ENCODE measurements at places on chromosomes 2 and 18.

GRCh38 chr18:55539240-55539639 lies 48.8 kb downstream of the TCF4 start:
- no peak for DNase-seq

GRCh38 chr18:63237881-63238692 lies 81.5 kb downstream of the BCL2 start:
- DNase-seq, result no peak

DNA sequence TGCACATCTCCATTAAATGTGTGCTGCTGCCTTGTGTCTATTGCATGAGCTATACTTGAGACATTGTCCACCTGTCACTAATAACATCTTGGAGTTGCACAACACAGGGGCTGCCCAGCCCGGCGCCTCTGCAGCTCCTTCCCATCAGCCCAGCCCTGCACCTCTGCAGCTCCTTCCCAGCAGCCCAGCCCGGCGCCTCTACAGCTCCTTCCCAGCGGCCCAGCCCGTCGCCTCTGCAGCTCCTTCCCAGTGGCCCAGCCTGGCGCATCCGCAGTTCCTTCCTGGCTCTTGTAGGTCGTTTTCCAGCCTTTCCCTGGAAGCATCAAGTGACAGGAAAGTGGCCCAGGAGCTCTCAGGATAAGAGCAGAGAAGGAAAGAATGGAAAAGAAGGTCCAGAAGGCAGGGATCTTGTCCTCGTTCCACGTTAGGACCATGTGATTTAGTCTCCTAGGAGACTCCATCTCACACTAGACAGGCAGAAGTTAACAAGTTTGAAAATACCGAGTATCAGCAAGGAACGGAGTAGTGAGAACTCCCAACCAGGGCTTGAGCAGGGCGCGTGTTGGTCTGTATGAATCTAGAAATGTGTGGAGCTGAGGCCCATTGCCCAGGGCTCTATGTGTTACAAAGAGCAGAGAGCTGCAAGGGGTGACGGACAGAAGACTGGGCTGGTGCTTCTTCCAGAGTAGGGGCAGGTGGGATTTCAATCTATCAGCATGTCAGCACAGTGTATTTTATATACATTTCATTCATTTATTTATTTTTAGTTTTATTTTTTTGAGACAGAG lies 115.7 kb upstream of the TPO start:
- DNase-seq, result no peak

- DNase-seq, result no peak
These were observed 10.7 kb downstream of the COL6A3 start for GRCh38 chr2:237403024-237403882.

- DNase-seq, result no peak
These were observed 141.0 kb upstream of the BCL2L11 start for GRCh38 chr2:110979471-110980338.

GRCh38 chr2:231330311-231330710 lies 65.2 kb upstream of the B3GNT7 start:
- DNase-seq, result no peak

GRCh38 chr2:121771976-121772742 lies 16.7 kb downstream of the TSN start:
- no peak for DNase-seq

- no peak for DNase-seq
These were observed 104.9 kb downstream of the CERS6 start for GRCh38 chr2:168560817-168561499.

DNA sequence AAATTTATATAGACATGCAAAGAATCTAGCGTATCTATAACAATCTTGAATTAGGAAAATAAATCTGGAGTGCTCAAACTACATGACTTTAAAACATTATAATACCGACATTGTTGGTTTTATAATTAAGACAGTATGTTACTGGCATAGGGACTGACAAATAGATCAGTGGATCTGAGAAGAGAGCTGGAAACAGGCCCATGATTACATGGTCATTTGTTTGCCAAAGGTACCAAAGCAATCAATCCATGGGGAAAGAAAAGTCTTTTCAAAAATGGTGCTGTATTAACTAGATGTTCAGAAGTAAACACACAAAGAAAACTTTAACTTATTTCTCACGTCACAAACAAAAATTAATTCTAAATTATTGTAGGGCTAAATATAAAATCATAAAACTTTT lies 124.2 kb downstream of the BCL2L11 start:
- DNase-seq, result no peak

DNA sequence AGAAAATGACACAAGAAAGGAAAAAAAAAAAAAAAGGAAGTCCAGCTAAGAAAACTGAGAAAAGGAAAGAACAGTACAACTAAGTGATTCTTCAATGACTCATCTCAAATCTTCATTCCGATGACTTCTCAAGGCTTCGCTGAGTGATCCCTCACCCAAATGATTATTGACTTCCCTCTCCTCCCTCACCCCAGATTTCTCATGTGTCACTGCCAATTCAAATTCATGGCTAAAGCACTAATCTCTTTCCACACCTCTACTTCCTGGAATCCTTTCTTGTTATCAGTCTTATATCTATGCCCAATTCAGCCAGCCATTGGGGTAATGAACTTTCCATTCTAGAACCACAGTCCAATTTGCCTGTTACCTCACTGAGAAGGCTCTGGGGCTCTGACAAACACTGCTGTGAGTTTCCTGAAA lies 7.2 kb upstream of the ABCB11 start:
- no peak for DNase-seq

GRCh38 chr2:878245-878930 lies 72.3 kb upstream of the SNTG2 start:
- no peak for DNase-seq

DNA sequence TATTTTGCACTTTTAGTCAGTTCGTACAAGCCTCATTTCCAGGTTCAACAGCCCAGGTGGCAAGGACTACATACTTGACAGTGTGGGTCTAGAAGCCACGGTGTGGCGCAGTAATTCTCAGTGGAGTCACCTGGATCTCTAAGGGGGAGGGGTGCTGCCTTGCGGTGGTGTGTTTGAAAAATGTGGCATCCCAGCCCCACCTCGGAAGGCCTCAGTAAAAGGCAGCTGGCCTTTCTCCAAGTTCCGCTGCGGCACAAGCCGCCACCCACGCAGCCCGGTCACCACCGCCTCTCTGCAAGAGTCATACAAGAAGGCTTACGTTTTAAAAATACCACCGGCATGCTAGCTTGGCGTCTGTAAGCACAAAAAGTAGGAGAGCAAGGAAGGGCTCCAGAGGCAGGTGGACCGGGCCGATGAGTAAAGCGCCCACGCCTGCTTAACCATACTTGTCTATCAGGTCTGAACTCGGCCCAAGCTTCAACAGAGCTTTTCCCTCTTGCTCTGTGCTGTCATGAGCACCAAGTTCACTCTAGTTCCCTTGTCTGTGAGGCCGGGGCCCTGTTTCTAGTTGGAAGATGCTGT lies 49.5 kb downstream of the SPRED2 start:
- DNase-seq, result peak; percentile 61

DNA sequence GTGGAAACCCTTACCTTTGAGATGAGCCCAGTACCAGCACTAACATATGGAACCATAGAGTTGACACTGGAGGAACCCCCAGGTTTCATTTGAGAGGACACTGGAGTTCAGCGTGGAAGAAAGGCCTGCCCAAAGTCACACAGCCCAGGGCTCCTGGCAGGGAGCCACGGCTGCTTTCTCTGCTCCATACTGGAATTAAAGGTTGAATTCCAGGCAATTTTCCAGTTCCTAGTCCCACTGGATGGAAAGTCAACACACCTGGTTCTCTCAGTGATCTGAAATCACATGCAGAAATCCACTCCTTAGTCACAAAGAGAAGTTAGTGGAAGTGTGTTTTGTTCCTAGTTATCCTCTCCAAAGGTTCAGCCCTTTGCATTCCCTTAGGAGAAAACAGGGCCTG lies 336.1 kb upstream of the SKOR2 start:
- DNase-seq, result no peak

DNA sequence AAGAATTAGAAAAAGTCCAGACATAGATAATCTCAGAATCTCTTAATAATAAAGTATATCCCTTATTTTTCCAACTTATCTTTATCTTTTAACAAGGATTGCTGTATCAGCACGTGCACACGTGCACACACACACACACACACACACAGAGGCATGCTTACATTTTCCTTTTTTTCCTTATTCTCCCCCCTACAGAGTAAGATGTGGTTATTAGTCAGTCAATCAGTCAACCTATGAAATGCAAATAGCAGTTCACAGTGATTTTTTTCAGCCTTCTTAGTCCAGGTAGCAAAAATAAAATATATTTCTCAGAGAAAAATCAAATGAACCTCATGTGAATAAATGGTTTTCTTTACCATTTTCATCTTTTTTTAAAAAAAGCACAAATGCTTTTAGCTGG lies 506.2 kb upstream of the SLC39A10 start:
- DNase-seq, result no peak

GRCh38 chr2:157625296-157625695 lies 3.4 kb downstream of the ACVR1C start:
- no peak for DNase-seq

DNA sequence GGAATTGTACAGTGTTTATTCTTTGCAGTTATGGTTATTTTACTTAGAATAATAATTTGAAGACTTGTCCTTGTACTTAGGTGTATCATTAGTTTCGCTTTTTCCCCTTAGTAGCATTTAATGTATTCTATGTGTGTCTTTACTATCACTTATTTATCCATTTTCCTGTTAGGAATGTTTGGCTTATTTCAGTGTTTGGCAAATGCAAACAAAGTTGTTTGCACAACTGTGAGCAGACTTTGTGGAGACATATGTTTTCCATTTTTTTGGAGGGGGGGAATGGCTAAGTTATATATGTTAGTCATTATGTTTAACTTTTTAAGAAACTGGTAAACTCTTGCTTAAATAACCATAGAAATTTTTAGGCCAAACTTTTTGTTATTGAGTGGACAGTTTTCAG lies 447.7 kb downstream of the SOX11 start:
- no peak for DNase-seq

GRCh38 chr2:241123816-241124536 lies 21.9 kb upstream of the MTERF4 start:
- no peak for DNase-seq

DNA sequence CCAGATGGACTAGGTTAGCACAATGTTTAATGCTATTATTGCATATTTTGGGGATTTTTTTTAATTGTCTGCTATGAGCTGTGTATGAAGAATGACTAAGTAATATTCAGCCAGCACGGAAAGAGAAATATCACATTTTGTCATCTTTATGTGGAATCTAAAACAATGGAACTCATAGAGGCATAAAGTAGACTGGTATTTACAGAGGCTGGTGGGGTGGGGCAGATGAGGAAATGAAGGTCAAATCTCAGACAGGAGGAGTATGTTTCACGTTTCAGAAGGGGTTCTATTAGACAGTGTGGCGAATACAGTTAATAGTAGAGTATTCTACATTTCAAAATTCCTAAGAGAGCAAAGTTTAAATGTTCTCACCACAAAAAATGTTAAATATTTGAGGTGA lies 4.7 kb downstream of the CDH19 start:
- DNase-seq, result no peak

DNA sequence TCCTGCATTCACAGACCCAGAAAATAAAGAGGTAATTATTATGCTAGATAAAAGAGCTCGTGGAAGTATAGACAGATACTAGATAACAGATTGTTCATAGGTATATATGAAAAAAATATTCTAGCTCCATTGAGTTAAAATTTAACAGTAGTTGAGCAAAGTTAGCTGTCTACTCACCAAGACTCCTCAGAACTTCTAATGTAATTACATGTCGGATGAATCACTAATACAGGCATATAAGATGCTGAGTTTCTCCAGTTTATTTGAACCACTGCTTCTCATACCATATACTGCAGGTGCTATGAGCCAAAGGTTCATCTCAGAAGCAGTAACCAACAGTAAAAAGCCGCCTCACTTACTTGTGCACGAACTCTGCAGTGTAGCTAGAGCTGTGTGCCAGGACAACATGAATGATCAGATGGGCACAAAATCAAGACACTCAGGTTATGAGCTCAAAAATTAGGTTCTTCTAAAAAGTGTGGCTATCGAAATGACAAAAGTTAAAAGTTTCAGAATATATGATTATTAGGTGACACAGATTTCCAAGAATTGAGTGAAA lies 373.4 kb downstream of the NCKAP5 start:
- DNase-seq, result no peak

- DNase-seq, result no peak
These were observed 268.5 kb downstream of the ICOS start for GRCh38 chr2:204205082-204205481.

- DNase-seq, result no peak
These were observed 6.2 kb downstream of the OSGEPL1 start for GRCh38 chr2:189756311-189756952.

GRCh38 chr2:50391556-50391955 lies 640.4 kb downstream of the NRXN1 start:
- DNase-seq, result no peak

GRCh38 chr18:5975111-5976002 lies 80.0 kb upstream of the TMEM200C start:
- DNase-seq, result no peak

DNA sequence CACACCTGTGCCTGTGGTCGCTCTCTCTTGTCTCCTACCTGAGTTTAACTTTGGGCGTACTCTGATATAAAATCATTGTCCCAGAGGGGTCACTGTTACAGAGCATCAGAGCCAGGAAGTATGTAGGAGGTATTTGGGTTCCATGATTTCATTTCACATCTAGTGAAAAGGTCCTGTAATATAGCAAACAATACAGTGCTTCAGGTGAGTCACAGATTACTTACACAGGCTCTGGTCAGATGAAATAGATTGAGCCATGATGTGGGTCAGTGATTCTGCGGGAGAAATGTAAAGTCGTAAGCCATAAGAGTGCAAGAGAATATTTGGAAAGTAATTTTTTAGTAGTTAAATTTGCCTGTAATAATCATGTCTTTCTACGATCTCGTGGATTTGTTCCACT lies 70.2 kb downstream of the SOCS6 start:
- no peak for DNase-seq

DNA sequence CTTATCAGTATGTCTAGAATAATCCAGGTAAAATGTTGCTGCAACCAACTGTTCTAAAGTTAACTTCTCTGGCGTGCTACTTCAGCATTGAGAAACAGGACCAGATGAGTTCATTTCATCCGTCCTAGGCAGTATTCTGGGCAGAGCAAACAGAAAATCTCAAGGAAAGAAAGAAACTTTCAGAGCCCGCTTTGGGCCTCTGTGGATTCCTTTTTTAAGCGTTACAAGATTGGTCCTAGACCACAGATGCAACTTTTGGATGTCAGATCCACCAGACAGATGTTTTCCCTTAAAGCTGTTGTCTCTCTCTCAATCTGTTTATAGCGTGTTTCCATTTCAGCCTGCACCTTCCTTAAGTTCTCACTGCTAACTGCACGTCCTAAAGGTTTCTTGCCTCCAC lies 75.0 kb downstream of the BCL2 start:
- no peak for DNase-seq

DNA sequence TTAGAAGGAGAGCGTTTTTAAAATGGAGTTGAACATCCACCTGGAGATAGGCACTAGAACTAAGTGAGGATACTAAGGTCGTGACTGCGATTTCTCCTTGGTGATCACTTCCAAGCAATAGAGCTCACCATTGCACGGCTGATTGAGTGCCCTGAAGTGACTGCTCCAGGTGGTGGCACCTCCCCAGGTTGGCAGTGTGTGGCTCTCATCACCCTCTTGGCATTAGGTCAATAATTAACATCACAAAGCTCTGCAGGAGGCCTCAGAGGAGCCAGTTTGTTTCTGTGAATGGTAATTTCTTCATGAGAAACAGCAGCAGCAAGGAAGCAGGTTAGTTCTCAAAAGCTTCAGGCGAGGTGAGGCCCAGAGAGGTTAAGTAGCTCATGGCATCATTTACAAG lies 259.6 kb downstream of the CLIP4 start:
- no peak for DNase-seq

GRCh38 chr2:207448006-207448405 lies 81.8 kb upstream of the CREB1 start:
- DNase-seq, result no peak

Data from stimulated activated CD4-positive, alpha-beta T cell treated with anti-CD3 and anti-CD28 coated beads, Interleukin-1b, Interleukin-23, amount 100 ng/mL, for 1 hour (primary cell).